GM23338 (cell line): ENCODE measurements at places on chromosomes 5 and 9. TPM values are rescaled to one million over a fixed set of nuclear protein-coding genes. Genes with fewer than 3 reads are reported as not detected.

DNA sequence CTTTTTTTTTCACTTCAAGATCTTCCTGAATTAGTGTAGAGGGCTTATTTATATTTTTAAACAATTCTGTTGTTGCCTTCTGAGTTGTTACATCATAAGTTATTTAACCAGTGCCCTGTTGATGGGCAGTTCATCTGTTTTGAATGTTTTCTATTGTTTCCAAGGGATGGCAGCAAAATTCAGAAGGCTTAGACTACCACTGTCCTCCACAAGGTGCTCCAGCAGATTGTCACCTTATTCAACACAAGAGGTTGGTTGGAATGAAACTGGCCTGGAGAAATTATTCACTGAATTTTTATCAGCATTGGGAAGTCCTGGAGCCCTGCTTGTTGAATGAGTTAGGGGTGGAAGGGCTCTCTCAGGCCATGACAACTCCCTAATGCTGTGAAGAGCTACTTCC is 1.3 kb upstream of the KLHL9 start:
- peak; percentile 20 for DNase-seq

GRCh38 chr5:110435207-110435606 is 291.3 kb downstream of the TMEM232 start:
- DNase-seq, result no peak

DNA sequence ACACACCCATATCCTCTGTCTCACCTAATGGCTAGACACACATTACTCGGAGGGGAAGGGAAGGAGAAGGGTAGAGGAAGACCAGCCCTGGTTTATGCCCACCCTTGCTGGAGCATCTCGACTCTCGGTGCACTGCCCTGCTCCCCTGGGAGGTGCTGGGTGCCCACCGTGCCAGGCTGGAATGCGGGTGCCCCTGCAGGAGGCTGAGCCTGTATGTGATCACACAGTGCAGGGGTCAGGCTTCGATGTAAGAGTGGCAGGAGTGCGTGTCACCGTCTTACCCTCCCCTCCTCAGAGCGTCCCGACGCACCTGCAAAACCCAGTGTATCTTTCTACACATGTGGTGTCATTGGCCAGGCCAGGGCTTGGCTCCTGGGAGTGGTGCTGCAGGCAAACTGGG is 7.3 kb upstream of the ACOT12 start:
- DNase-seq, result no peak

DNA sequence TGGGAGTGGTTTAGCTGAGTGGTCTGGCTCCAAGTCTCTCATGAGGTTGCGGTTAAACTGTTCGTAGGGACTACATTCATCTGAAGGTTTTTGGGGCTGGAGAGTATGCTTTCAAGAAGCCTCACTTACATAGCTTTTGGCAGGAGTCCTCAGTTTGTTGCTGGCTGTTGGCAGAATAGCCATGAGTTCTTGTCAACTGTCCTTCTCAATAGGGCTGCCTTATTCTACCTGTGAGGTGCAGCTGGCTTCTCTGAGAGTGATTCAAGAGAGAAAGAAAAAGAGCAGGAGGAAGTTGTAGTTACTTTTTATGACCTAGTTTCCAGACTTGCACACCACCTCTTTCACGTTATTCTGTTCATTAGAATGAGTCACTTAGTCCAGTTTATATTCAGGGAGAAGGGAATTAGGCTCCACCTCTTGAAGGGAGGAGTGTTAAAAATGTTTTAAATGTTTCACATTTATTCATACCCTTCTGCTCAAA is 33.2 kb downstream of the YTHDC2 start:
- no peak for DNase-seq

DNA sequence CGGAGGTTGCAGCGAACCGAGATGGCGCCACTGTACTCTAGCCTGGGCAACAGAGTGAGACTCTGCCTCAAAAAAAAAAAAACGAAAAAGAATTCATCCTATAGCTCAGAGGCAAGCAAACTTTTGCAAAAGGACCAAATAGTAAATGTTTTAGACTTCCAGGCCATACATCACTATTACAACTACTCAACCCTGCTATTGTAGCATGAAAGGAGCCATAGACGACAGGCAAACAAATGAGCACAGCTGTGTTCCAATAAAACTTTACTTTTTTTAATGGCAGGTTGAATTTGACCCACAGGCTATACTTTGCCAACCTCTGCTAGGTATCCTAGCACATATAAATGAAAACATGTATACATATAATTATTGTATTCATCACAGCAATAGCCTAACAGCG is 58.9 kb upstream of the SLC30A5 start:
- DNase-seq, result no peak

DNA sequence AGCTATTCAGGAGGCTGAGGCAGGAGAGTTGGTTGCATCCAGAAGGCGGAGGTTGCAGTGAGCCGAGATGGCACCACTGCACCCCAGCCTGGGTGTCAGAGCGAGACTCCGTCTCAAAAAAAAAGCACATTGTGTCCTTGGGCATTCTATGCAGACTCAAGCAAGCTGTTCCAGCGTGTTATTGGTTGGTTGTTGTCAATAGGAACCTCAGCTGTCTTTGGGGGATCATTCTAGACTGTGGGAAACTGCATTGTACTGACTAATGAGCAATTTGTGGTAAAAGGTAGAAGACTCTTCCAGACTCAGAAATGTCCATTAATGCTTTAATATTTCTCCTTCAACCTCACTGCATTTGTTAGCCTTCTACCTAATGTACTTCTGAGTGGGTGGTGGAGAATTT is 379.5 kb upstream of the GRAMD2B start:
- DNase-seq, result no peak

- DNase-seq, result peak; percentile 89
Measured at GRCh38 chr5:170420806-170421412, 31.7 kb upstream of the KCNMB1 start.

DNA sequence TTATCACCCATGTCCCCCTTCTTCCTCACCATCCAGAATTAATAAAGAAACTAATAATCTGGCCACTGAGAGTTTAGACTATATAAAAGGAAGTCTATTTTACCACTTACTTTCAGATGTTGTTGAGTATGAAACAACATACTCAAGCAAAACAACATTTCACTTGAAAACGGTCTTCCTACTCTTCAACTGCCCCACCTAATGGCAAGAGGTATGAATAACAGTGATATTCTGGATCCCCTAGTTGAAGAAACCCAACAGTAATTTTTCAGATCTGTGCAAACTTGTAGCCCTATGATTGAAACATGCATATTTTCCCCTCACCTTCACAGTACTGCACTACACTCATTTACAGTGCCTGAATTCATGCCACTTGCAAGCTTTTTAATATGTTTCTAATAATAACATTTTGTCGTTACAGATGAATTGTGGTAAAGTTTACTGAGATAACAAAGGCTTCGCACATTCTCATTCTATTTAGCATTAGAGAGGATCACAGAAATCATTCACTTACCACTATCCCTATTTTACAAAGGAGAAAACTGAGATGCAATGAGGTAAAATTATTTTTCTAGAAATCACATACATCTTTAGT is 267.9 kb upstream of the PDE4D start:
- DNase-seq, result peak; percentile 68

- DNase-seq, result peak; percentile 49
Measured at GRCh38 chr9:34492051-34492450, 30.7 kb downstream of the ENHO start.

DNA sequence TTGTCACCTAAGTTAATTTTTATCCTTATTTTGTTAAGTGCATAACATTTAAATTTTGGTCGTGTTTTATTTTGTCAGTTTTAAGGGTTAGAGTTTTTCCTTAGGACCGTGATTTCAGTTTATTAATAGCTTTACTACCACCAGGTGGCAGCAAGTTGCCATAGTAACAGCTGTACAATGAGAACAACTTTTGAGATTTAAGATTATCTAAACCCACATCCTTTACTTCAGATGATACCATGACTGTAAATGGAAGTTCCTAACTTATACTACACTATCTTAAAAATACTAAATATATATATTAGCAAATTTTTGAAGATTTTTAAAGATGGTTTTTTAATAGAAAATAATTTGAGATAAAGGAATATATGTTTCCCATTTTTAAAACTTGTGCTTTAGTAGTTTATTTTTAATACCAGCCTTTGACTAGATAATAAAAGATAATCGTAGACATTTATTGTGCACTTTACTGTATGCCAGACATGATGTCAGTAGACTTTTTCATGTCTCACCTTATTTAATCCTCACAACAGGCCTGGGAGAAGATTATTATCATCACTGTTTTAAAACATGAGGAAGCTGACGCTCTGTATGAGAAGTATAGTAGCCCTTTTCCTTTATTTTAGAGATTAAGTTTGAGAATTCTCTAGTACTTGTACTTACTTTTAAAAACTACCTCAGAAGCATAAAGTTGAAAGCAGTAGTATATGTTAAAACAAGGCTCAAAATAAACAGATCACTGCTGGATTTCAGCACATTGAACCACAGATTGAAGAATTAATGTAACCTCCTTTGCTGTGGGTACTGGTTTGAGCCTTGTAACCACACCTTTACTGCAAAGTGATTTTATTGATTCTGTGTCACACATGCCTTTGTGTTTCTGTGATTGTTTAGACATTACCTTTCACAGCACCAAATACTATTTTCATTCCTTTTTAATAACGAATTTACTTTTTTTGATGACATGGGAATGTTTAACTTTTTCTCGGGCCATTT is 27.5 kb downstream of the SREK1 start:
- DNase-seq, result peak; percentile 74

GRCh38 chr5:54514291-54514690 is 3.3 kb upstream of the SNX18 start:
- DNase-seq, result peak; percentile 33

Gene CERCAM
- total RNA-seq, result 5.6 and 7.9 TPM in 2 replicates

Gene SPAAR
- total RNA-seq, result not detected in 2 replicates

Gene OR13D1
- not detected in 2 replicates for total RNA-seq
